ENCODE measurements at places on chromosomes 11 and 22.

DNA sequence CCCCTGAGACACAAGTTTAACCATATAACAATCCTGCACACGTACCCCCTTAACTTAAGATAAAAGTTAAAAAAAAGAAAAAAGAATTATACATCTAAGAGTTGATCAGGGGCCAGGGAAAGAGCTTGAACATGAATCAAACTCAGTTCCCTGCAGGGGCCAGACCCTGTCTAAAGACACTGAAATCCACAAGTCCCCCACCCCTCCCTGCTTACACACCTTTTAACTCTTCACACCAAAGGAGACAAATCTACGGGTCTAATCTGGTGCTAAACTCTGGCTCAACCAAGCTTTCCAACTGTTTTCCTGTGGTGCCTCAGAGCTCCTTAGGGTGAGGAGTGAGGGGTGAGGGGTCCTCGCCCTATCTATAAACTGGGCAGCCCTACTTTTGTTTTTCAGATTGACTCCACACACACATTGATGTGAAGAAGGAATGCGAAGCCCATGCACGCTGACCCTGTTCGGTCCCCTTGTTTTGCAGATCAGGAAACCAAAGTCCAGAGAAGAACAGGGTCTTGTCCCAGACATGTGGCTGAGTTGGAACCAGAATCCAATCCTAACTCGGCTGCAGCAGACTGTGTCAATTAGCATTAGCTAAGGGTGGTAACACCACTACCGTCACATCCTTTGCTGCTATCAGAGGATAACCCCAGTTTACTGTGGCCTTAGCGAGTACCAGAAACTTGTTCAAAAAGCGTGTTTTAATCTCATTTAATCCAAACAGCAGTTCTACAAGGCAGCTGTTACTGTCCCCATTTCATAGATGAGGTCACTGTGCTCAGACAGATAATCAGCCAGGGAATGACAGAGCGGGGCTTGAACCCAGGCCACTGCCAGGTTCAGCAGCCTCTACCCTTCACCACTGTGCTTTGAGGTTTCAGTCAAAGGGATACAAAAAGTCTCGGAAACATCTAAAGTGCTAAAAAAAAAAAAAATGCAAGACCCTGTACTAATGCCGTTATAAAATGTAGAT lies 145.2 kb upstream of the SYT13 start:
- no peak for DNase-seq

- DNase-seq, result no peak
Measured at GRCh38 chr11:57604296-57605027, 7.0 kb downstream of the SERPING1 start.

GRCh38 chr11:34938611-34939010 lies 22.2 kb downstream of the PDHX start:
- no peak for DNase-seq

DNA sequence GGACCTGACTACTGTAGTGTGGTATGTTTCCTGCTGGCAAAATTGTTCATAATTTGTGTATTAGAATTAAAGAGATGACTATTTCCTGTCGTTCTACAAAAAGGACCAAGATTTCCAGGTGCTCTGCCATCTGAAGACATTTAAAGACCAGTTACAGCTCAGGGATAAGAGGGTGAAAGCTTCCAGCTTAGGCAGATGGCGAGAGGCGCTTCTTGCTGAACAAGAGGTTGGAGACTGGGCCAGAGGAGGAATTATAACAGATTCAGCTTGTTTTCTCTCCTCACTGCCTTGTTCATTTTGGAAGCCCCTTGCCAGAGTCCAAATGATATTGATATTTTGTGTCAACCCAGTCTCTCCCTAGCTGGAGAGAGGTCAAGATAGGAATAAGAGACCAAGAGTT lies 23.1 kb upstream of the NNMT start:
- no peak for DNase-seq

- DNase-seq, result peak; percentile 33
Measured at GRCh38 chr11:47950396-47950795, 30.0 kb upstream of the PTPRJ start.

GRCh38 chr11:61534933-61535839 lies 26.6 kb downstream of the LRRC10B start:
- DNase-seq, result no peak

- no peak for DNase-seq
Measured at GRCh38 chr11:59857439-59858434, 8.6 kb downstream of the TCN1 start.

GRCh38 chr11:134532921-134533421 lies 120.9 kb upstream of the B3GAT1 start:
- DNase-seq, result no peak

- DNase-seq, result no peak
Measured at GRCh38 chr11:21556926-21557325, 636.0 kb upstream of the ANO5 start.

DNA sequence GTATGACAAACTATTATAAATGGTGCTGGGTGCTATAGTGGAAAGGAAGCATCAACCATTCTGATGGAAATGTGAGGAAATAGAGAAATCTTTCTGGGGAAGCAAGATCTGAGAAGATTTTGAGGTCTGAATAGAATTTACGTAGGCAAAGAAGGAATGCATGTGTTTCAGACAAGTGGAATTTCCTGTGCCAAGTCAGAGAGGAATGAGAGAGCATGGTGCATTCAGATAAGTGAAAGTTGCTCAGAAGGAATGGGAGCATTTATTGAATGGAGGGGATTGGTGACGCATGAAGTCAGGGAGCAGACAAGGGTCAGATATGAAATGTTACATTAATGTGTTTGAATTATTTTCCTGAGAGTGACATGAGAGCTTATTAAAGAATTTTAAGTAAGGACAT lies 725.5 kb downstream of the METTL15 start:
- DNase-seq, result no peak

- no peak for DNase-seq
Measured at GRCh38 chr22:27637604-27638003, 164.0 kb downstream of the MN1 start.

DNA sequence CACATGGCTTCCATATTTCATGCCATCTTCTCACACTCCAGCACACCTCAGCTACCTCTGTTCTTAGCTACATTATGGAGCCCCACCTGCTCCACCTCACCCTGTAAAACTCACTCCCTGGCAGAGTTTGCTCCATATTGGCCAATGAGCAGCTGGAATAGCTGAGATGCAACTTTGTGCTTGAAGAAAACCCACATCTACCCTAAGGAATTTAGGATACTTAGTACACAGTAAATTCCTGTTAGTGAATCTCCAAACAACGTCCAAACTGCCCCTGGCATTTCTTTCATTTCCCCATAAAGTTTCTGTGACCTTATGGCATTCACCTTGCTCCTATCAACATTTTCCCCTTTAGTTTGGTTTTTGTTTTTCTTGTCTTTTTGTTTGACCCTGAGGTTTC lies 2.2 kb upstream of the VWCE start:
- no peak for DNase-seq

DNA sequence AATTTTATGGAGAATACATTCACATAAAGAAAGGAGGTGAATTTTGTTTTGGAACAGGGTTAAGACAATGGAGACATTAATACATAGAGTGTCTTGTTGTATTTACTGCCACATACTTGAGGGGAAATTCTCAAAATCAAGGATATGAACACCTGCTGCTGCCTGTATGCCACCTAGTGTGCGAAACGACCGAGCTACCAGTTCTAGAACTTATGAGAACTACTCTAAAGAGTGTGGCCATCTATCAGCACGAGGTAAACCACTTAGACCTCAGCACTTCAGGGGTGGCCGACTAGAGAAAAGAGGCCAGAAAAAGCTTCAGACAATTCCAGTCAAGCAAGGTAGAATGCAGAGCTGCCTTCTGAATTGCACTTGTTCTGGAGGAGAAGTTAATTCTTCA lies 1.5 kb upstream of the AGBL2 start:
- DNase-seq, result no peak

GRCh38 chr22:43222262-43222661 lies 35.3 kb upstream of the TTLL12 start:
- no peak for DNase-seq

DNA sequence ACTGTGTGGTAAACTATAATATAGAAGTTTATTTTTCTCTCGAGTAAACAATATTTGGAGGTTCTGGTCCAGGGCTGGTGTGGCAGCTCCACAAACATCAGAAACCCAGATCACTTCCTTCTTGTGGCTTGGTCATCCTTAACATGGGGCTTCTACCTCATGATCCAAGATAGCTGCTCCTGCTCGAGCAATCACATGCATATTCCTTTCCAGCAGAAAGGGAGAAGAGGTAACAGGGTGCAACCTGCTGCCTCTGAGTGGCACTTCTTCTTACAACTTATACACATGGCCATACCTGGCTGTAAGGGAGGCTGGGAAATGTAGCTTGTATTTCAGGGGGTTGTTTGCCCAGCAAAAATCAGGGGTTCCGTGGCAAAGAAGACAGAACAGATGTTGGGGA lies 44.6 kb upstream of the SYT7 start:
- DNase-seq, result no peak

GRCh38 chr11:94417386-94417987 lies 16.3 kb upstream of the GPR83 start:
- DNase-seq, result no peak

DNA sequence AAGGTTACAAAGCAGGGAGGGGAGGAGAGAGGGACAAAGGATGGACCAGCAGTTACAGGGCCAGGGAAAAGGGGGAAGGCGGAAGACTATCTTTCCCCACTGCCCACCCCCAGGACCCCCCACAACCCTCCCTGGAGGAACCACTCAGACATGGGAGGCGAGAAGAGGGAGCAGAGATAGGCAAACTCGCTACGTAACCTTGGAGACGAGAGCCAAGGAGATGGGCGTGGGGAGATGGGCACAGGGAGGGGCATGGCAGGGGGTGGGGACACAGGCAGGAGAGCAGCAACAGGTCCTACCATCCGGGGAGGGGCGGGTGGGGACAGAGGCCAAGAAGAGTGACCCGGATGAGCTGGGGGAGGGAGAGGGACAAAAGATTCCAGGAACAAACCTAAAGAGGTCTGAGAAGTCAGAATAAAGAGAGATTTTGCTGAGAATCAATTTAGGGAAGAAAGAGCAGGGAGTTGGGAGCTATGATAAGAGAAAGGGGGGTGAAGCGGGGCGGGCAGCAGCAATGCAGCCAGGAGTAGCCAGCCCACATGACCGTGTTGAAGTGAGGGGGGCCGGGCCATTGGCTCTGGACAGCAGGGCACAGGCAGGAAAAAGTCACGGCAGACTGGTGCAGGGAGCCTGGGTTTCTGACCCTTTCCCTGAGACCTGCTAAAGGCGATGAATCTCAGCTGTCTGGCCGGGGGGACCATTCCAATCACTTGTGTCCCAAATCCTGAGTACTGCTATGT lies 128.4 kb downstream of the BUD13 start:
- no peak for DNase-seq

- no peak for DNase-seq
Measured at GRCh38 chr11:122663764-122664163, 8.2 kb downstream of the UBASH3B start.

- no peak for DNase-seq
Measured at GRCh38 chr22:43535336-43535735, 123.5 kb downstream of the MPPED1 start.

- no peak for DNase-seq
Measured at GRCh38 chr11:115364896-115365295, 139.3 kb downstream of the CADM1 start.

GRCh38 chr11:103453126-103453525 lies 343.9 kb downstream of the DYNC2H1 start:
- DNase-seq, result no peak

- no peak for DNase-seq
Measured at GRCh38 chr11:35178873-35179272, 39.9 kb downstream of the CD44 start.

DNA sequence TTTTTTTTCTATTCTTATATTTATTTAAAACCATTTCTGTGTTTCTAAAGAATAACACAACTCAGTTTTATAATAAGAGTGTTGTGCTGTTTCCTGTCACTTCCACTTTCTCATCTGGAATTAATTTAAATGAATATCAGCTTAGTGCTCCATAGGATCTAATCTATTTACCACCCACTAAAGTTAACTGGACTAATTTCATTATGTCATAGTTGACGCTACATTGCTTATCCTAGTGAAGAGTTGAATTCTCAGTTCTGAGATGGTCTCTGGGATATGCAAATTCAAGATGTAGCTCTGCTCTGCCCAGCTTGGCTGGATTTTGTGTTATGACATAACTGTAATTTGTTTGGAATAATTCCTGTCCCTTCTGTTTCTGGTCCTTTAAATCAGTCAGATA lies 380.1 kb downstream of the METTL15 start:
- DNase-seq, result no peak

- DNase-seq, result no peak
Measured at GRCh38 chr11:80598905-80599304, 1158.1 kb upstream of the TENM4 start.

DNA sequence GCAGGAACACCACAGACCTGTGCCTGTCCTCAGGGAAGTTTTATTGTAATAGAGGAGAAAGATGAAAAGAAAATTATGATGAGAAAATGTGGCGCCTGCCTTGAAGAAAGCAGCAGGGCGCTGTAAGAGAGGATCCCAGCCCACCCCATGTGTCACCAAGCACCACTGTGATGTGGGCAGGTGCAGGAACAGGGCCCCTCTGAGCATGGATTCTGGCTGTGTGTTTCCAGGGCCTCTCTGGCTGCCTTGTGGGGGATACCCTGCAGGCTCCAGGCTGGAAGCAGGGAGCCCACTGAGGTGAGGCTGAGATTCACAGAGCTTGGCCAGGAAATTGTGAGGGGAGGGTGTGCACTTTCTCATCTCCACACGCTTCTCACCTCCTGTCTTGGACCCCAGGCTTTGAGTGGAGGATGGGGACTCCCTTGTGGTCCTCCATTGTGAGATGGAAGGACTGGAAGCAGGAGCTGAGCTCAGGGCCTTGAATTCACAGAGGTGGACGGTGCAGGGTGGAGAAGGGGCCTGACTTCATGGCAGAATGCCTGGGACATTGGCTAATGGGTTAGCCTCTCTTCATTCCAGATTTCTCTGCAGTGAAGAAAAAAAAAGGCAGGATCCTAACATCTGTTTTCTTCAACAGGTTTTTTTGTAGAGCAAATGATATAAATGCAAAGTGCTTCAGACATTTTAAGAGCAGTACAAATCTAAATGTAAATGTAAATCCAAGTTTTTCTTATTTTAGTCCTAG lies 246.6 kb upstream of the B3GAT1 start:
- no peak for DNase-seq

DNA sequence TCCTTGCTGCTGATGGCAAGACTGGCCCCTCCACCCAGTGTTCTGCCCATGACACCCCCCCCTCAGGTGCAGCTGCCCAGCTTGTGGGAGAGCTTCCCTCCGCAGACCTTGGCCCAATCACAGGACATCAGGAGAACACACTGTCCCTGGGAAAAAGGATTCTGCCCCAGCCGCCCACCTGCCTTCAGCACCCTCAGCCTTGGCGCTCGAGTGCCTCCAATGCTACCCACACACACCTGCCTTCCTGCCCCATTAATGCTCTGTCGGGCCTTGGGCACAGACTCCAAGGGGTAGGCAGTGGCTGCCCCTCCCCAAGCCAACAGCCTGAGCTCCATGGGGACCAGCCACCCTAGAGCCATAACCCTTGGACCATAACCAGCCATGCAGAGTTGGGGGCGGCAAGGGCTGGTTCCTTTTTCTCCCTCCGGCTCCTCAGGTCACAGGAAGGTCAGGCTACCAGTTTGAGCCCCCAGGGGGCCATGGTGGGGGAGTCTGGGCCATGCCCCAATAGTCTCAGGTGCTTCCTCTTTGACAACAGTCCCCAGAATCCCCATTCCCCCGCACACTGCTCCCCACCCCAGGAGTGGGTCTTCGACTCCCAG lies 1.3 kb upstream of the ZNF70 start:
- no peak for DNase-seq

- DNase-seq, result no peak
Measured at GRCh38 chr11:107682171-107682570, 29.7 kb downstream of the SLN start.

- no peak for DNase-seq
Measured at GRCh38 chr11:103798446-103798845, 238.0 kb upstream of the DDI1 start.

- no peak for DNase-seq
Measured at GRCh38 chr11:92759571-92760214, 209.8 kb upstream of the MTNR1B start.
